T-helper 2 cell (primary cell): ENCODE measurements at places on chromosomes 6 and 20.

DNA sequence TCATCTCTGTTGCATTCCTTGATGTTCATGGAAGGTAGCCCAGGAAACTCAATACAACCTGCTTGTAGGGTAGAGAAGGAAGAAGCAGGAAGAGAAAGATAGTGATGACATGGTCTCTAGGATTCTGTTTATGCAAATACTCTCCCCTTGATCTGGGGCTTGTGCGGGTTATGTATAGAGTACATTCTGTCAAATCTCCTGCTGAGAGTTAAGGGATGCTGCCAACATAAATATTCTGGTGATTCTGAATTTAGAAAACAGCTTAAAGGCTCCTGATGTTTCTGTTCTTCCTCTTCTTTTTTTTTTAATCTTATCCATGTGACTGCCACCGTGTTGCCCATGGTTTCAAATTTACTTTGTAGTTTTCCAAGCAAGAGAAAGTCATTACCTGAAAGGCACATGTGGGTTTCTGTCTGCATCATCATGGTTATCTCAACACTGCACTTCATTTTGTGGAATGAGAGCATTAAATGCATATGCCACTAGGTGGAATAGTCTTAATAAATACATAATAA, 150.6 kb downstream of the RPS12 start:
- DNase-seq: no peak

DNA sequence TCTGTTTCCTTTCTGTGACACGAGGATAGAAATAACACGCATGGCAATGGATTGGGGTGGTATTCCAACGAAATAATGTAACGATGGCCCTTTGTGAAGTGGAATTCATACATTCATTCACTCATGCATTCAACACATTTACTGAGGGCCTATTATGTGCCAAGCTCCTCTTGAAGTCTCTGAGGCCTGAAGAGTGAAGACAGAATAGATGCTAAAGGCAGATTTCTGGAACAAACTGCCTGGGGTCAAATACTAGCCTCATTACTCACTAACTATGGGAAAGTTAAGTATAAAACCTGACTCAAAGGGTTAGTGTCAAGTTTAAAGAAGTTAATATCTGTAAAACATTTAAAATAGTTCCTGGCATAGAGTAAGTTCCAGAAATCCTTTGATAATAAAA, 279.6 kb upstream of the SULF2 start:
- no peak for DNase-seq

GRCh38 chr6:168280899-168281245, 38.7 kb downstream of the DACT2 start:
- no peak for DNase-seq

GRCh38 chr6:152100183-152100618, 292.7 kb downstream of the ESR1 start:
- no peak for DNase-seq

- DNase-seq: no peak
Measured at GRCh38 chr6:116580198-116580597, 8.9 kb downstream of the RWDD1 start.

- DNase-seq: no peak
Measured at GRCh38 chr20:15702161-15702560, 871.1 kb downstream of the KIF16B start.

- no peak for DNase-seq
Measured at GRCh38 chr6:150751296-150751695, 114.2 kb upstream of the MTHFD1L start.
